ENCODE measurements at places on chromosomes 5 and 9. TPM values are rescaled to one million over a fixed set of nuclear protein-coding genes. Genes with fewer than 3 reads are reported as not detected.

DNA sequence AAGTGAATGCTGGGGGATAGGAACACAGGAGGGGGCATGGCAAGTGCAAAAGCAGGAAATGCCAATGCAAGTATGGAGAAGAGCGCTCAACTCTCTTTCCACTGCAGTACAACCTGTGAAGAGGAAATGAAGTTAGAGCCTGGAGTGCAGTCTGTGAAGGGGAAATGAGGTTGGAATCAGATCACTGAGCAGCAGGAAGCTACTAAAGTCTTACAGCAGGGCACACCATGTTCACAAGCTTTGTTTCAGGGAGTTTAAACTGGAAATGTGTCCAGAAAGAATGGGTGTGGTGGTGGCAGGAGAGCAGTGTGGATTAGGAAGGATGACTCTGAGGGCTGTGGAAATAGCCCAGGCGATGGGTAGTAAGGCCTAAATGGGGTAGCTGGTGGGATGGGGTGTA is 15.4 kb downstream of the ARHGEF37 start:
- no peaks in the 10 kb centered on the region for H3K36me3 ChIP-seq
- no peak overlapping the region for H3K27ac ChIP-seq
- H3K4me3 ChIP-seq = no peak overlapping the region
- no peaks in the 10 kb centered on the region for H3K27me3 ChIP-seq

Gene PTGES2
- total RNA-seq = 36.5 TPM

DNA sequence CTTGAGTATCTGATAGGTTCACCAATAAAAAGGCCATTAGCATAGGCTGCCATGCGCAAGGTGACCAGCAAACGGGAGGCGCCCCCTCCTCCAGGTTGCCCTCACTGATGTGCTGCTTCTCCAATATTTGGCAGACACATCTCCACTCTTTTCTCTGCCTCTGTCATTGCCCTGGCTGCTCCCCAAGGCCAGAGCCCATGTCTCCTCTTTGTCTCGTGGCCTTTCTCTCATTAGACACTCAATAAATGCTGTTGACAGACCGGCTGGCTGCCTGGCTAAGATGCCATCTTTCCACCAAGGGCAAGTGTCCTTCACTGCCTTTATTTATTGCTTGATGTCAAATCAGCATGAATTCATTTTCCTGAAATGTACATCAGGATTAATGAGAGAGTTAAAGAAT is 404.0 kb upstream of the KIF2A start:
- no peak for DNase-seq
- H3K4me1 ChIP-seq = no peaks in the 10 kb centered on the region
- no peak overlapping the region for H3K4me3 ChIP-seq
- no peaks in the 10 kb centered on the region for H3K27me3 ChIP-seq
- no peaks in the 10 kb centered on the region for H3K36me3 ChIP-seq
- H3K27ac ChIP-seq = no peak overlapping the region

Gene SPATA31D4
- total RNA-seq = not detected

DNA sequence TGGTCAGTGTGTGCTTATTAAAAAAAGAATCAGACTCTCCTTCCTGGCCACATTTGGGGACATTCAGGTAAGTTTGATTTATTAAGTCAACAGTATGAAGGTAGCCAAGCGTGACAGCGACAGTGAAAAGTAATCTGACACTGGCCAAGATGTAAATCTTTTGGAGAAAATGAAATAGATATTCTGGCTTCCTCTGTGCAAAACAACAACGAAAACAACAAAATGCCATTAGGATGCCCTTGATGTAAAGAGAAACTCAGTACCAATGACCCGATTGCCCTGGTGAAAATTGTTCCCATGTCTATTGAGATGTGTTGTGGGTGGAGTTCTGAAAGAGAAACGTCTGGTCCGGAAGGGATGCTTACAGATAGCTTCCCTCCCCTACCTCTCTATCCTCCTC is 267.8 kb downstream of the MAT2B start:
- no peaks in the 10 kb centered on the region for H3K4me1 ChIP-seq
- no peak for DNase-seq
- H3K36me3 ChIP-seq = no peaks in the 10 kb centered on the region
- no peaks in the 10 kb centered on the region for H3K27me3 ChIP-seq
- H3K4me3 ChIP-seq = no peak overlapping the region

GRCh38 chr9:134935056-134935640 is 17.4 kb upstream of the FCN1 start:
- H3K36me3 ChIP-seq = no peaks in the 10 kb centered on the region
- no peaks in the 10 kb centered on the region for H3K4me1 ChIP-seq
- no peak overlapping the region for H3K27ac ChIP-seq
- H3K4me3 ChIP-seq = no peak overlapping the region
- no peaks in the 10 kb centered on the region for H3K27me3 ChIP-seq
- DNase-seq = no peak

Gene ANXA1
- total RNA-seq = 245 TPM
